ENCODE measurements at places on chromosomes 11 and 22.

DNA sequence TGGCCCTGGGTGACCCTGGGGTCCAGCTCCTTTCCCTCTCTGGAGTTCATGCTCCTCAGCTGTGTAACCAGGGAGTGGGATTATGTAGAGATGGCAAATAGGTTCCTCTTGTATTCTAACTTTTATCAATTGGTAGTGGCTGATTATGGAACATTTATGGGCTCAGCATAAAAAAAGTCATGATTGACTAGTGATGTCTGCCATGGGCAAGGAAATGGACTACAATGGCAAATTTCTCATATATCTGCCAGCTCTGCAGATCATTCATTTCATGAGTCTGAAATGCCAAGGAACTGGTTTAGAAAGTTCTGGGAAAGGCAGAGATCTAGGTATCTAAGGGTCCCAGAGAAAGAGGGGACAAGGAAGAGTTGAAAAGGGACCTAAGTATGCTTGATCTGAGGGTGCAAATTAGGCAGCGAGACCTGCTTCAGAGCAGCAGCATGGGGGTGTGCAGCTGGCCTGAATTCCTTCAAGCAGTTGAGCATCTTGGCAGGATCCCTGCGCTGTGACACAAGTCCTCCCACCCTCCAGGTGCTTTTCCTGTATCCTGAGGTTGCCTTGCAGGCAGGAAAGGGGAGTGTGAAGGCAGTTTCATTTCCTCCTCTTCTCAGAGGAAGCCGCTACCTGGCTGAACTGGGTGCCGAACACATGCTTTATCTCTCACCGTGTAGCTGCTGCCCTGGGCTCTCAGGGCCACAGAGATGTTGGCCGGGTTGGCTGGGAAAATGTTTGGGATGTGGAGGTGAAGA, 10.4 kb downstream of the SLC15A3 start:
- DNase-seq, result no peak

DNA sequence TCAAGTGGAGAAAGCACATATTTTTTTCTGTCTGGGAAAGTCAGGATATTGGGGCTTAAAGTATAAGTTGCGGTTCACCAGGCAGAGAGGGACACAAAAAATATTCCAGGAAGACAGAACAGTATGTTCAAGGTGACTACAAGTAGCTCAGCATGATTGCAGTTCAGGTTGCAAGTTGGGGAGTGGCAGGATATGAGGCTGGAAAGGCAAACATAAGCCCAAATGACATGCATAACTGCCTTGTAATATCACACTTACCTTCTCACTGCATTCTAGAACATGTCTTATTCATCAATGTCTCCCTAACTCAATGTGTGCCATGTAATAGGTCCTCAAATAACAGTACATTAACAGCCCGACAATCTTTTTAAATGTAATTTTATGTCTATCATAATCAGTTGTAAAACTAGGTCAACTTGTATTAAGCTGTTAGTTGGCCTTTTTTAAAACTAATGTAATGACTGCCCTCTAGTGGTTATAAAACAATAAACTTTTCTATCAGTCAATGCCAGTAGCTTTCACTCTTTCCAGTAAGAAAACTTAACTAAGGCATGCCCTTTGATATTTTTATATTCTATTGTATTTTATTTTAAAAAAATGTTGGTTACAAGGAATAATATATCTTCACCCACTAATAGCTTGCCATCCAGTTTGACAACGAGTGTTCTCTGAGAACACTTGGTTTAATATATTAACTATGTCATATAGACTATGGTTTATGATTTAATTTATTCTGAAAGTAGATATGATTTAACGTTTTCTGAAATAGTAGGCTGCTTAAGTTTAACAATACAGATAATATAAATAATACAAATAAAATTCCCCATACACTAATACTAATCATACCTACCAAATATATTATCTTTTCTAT, 39.4 kb upstream of the CFAP300 start:
- no peak for DNase-seq

DNA sequence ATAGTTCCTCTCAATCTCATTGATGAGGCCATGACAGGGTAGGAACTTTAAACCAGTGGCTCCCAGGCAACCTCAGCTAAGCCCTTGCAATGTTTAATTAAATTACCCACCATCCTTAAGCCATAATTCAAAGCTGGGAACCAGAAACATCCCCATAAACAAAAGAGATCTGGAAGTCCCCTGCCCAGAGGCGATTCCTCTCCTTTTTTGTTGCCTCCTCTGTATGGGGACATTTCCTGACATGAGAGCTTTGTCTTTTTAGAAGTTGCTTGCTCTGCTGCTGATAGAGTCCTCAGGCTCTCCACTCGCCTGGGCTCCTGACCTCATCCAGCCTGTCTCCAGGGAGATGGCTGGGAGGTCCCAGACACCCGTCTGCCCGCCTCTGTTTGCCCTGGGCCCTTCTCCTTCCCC, 3.2 kb downstream of the DTX4 start:
- DNase-seq, result no peak

GRCh38 chr11:11312738-11313137, 40.3 kb downstream of the CSNK2A3 start:
- DNase-seq, result no peak

DNA sequence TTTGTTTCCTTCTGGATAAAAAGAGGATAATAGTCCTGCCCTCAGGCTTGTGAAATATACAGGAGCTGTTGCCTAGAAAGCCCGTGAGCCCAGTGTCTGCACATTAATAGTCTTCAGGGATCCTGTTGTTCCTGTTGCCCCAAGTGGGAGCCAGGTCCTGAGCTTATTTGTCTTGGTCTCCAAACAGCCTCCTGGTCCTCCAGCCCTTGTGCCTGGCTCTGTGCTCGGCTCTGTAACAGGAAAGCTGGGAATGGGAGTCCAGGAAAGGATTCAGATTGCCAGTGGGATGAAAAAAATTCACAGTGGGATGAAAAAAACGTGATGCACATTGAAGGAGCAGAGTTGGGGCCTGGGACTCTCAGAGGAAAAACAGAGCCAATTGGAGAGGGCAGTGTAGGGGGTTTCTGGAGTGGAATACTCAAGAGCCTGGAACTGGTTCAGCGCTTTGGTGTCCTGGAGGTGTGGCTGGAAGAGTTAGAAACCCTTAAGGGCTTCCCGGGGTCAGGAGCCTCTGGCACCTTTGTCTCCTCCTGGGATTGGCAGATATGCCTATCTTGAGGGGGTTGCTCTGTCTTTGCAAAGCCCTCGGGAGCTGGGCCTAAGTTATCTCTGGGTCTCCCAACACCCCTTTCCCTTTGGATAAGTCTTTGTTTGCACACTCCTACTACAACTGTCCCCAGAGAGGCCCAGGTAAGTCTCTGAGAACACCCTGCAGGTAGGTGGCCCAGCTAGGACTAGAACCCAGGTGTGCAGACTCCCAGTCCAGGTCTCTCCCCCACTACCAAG, 2.3 kb upstream of the INPPL1 start:
- DNase-seq, result no peak

DNA sequence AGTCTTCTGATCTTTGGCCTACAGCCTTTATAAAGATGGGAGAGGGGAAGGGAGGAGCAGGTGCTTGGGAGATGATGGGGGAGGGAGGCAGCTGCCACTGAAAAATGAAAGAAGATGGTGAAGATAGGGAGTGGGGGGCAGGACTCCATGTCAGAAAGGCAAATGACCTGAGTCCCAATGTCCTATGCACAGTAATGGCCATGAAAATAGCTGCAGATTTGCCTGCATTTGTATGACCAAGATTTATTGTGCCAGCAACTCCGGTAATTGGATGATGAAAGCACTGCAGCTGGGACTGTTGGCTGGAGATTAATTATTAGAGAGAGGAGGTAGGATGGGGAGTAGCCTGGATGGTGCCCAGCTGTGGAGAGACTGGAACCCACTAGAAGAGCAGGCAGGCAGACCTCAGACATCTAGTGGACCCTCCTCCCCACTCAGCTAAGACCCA, 36.1 kb downstream of the NEU3 start:
- DNase-seq, result no peak

DNA sequence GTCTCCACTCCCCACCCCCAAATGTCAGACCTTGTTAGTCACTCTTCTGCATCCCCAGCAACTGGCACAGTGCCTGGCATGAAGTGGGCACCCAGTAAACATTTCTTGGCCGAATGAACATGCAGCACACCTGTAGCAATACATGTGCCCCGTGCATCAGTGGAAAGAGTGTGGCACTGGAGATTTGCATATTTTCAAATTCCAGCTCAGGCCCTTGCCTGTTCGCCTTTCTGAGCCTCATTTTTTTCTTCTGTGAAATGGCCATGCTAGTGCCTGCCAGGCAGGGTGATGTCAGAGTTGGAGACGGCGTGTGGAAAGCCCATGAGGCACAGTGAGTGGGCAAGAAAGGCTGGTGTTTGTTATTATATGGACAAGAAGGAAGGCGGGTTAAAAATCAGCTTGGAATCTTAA, 38.7 kb downstream of the CD82 start:
- no peak for DNase-seq

DNA sequence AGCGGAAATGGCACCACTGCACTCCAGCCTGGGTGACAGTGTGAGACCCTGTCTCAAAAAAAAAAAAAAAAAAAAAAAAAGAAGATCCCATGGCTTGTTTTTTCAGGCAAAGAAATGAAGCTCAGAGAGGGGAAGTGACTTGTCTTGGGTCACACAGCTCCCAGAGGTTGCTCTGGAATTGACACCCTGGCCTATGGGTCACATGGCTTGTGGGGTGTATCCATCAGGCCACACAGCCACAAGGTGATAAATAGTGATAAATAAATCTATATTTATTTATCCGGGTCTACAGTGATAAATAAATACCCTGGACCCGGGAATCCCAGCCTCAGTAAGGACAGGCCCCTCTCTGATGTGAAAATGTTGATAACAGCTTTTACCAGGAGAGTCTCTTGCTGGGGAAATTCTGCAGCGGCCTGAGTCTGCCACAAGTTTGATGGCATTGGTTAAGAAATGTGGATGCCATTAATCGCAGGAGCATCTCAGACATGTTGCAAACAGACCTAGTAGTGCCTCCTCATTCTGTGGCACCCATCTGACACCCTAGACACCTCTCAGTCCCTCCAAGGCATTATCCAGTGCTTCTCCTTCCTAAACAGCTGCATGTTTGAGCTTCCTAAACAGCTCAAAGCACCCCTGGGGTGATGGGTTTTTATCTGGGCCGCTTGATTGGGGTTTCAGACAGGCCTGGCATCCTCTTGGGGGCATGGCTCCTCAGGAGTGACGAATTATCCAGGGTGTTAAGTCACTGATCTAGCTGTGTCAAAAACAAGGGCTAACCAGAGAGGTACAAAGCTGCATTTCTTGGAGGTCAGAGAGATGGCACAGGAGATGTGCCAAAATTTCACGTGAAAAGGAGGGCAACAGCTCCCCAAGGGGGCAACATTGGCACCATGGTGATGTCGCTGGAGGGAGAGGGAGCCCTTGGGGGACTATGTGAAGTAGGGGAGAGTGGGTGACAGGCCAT, 1.9 kb upstream of the EMID1 start:
- no peak for DNase-seq

GRCh38 chr11:92636543-92637188, 332.8 kb upstream of the MTNR1B start:
- DNase-seq, result no peak

GRCh38 chr11:76047766-76048165, 158.5 kb downstream of the WNT11 start:
- DNase-seq, result no peak

DNA sequence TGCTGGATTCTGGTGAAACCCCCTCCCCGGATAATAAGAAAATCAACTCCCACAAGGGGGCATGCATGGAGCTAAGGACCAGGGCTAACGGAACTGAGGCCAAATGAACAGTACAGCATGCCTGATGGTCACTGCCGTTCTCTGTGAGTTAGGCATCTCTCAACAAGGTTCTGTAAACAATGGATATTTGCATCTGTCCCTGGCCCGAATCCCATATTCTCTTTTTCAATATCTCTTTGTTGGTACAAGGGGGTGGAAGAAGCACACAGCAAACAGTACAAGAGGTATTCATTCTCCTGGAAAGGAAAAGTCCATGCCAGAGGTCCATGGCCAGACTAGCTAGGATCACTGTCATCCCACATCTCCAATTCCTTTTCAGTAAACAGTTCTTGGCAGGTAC, 32.2 kb upstream of the APOA1 start:
- DNase-seq, result no peak

All from activated CD4-positive, alpha-beta T cell treated with anti-CD3 and anti-CD28 coated beads for 24 hours (primary cell).